ENCODE measurements at places on chromosomes 6 and 20. TPM values are rescaled to one million over a fixed set of nuclear protein-coding genes. Genes with fewer than 3 reads are reported as not detected.

The DNAAF9 gene
- 18.4 TPM for total RNA-seq

The HLA-G gene
- total RNA-seq, result not detected

The KCNK17 gene
- not detected for total RNA-seq

The DOK5 gene
- total RNA-seq, result 2.5 TPM

The PTCRA gene
- total RNA-seq, result not detected

The TFEB gene
- 37.8 TPM for total RNA-seq

The DNAH8 gene
- total RNA-seq, result not detected

The PTGIS gene
- 51.1 TPM for total RNA-seq

DNA sequence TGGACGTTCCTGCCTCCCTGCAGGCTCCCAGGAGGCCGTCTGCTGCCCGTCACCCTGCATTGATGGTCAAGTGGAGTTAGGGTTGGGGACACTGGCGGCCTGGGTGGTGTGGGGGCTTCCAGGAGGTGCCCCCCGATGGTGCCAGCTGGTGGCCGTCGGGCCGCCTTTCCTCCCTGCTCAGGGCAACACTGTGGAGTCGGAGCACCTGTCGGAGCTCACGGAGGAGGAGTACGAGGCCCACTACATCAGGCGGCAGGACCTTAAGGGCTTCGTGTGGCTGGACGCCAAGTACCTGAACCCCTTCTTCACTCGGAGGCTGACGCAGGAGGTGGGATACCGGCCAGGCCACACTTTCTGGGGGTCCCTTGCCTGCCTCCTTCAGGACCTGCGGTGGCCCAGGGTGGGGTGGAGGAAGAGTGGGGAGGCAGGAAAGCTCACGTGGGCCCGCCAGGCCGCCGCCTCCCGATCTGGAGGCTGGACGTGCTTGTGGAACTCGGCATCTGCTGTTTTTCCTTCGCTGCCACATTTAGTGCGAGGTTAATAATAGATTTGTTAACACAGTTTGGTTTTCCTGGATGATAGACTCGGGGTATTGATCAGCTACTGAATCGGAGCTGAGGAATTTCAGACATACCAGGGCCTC, 28.6 kb downstream of the SPATA2 start:
- H3K36me3 ChIP-seq, result peaks cover 31% of the 10 kb centered on the region
- peak overlapping the region; percentile 3 for H3K27ac ChIP-seq
- DNase-seq, result no peak
- H3K4me1 ChIP-seq, result peaks cover 12% of the 10 kb centered on the region

DNA sequence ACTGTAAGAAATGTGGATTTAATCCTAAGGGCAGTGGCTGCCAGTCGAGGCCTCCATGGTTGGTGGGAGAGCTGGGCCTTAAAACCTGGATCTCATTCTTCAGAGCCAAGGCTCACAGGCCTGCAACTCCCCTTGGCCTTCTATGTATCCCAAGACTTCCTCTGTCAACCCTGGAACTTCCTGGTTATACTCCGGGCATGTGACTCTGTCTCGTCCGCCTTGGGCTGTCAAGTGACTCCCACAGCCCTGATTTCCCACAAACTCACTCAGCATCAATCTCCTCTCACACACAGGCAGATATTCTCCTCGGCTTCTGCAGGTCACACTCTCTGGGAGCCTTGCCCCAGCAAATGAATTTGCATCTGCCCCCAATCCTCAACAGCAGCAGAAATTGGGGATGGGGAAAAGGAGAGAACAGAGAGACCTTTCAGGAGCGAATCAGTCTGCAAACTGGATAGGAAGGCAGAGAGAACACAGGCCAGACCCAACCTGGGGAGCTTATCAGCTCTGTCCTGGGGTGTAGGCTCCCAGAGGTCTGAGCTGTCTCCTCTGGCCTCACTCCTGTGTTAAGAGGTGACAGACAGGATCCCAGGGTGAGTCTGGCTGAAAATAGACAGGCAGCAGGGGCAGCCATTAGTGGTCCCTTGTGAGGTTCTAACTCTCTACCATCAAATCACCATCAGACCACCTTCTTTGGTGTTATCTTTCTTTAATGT, 30.4 kb upstream of the PREX1 start:
- DNase-seq, result no peak
- no peak overlapping the region for H3K27ac ChIP-seq
- no peak overlapping the region for H3K4me3 ChIP-seq
- H3K4me1 ChIP-seq, result no peaks in the 10 kb centered on the region

- peaks cover 11% of the 10 kb centered on the region for H3K4me1 ChIP-seq
- no peaks in the 10 kb centered on the region for H3K27me3 ChIP-seq
- no peak overlapping the region for H3K27ac ChIP-seq
- DNase-seq, result peak; percentile 49
- H3K36me3 ChIP-seq, result no peaks in the 10 kb centered on the region
Observed at GRCh38 chr6:170127151-170127550, 163.7 kb downstream of the DLL1 start.

- H3K36me3 ChIP-seq, result no peaks in the 10 kb centered on the region
- H3K27me3 ChIP-seq, result no peaks in the 10 kb centered on the region
- no peak overlapping the region for H3K27ac ChIP-seq
- DNase-seq, result no peak
- H3K4me3 ChIP-seq, result no peak overlapping the region
Observed at GRCh38 chr20:8860011-8860495, 208.8 kb upstream of the PLCB4 start.

DNA sequence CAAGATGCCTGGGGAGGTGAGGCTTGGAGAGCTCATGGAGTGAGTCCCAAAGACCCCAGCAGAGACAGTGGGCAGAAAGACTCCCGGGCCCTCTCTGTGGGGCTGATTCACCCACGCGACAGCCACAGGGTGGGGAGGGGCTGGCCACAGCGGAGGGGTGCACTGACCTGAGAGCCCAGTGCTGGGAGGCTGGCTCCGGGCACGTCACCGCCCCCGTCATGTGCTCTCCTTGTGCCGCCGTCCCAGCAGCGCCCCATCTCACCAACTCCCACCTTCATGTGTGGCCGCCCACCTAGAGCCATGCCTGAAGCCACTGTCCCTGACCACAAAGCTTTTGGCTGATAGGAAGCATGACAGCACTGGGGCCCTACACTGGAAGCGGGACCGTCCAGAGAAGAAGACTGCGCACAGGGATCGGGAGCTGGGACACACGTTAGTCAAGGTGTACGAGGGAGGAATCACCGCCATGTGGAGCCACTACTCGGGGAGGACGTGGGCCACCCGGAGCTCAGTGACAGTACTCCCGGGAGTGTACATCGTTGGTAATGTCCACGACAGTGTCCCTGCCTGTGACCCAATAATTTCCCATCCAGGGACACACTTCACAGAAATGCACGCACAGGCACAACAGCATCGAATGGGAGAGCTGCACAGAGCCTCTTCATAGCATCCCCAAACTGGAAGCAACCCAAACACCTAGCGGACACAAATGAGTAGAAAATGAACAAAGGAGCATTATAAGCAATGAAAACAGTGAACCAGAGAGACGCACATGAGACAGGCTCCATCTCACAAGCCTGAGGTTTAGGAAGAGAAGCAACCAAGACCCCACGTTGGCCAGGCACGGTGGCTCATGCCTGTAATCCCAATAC, 28.4 kb upstream of the FOXC1 start:
- H3K4me1 ChIP-seq, result no peaks in the 10 kb centered on the region
- DNase-seq, result peak; percentile 70
- H3K36me3 ChIP-seq, result no peaks in the 10 kb centered on the region
- H3K27me3 ChIP-seq, result no peaks in the 10 kb centered on the region
- no peak overlapping the region for H3K4me3 ChIP-seq

DNA sequence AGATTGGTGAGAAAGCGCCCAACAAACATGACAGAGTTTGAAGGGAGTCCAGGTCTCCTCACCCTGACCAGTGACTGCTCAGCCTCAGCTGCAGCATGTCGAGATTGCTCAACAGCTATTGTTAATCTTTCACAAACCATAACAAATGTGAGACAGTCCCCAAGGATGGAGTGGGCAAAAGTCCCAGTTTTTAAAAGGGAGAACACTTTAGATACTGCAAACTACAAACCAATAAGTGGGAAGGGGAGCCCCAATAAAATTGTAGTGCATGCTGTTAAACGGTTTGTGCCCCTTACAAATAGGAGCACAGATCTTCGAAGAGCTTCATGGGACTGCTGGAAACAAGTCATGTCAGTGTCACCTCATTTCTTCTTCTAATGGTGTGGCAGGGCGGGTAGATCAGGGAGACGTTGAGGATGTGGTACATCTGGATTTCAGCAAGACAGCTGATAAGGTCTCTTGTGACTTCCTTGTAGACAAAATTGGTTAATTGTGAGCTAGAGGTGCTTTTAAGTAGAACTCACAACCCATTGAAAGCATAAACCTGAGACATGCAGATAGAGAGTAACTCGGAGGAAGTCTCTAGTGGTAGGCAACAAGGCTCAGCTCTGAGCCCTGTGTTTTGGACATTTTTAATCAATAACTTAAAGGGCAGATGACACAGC, 134.0 kb upstream of the ARMC2 start:
- peak overlapping the region; percentile 55 for H3K27ac ChIP-seq
- H3K4me1 ChIP-seq, result peaks cover 34% of the 10 kb centered on the region
- H3K4me3 ChIP-seq, result no peak overlapping the region
- H3K36me3 ChIP-seq, result no peaks in the 10 kb centered on the region
- DNase-seq, result no peak

GRCh38 chr20:4814696-4815252, 93.1 kb downstream of the PRND start:
- H3K27me3 ChIP-seq, result no peaks in the 10 kb centered on the region
- no peak for DNase-seq
- no peaks in the 10 kb centered on the region for H3K36me3 ChIP-seq
- peak overlapping the region; percentile 69 for H3K27ac ChIP-seq

- H3K36me3 ChIP-seq, result no peaks in the 10 kb centered on the region
- DNase-seq, result no peak
- no peaks in the 10 kb centered on the region for H3K27me3 ChIP-seq
- no peak overlapping the region for H3K27ac ChIP-seq
- no peaks in the 10 kb centered on the region for H3K4me1 ChIP-seq
Observed at GRCh38 chr6:63923139-63923739, 287.6 kb downstream of the PHF3 start.

DNA sequence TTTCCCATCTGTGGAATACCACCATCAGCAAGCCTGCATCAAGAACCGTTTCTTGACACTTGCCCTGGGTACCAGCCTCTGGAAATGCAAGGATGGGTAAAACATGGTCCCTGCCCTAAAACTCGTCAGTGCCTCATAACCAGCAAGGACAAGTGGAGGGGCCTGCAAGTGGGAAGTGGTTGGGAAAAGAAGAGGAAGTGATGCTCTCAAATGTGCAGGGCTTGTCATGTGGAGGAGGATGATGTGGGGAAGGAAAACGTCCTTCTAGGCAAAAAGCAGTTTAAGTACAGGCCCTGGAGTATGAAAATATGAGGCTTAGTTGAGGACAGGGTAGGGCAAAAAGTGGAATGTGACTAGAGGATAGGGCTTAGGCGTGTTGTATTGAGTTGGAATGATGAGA, 19.0 kb downstream of the RREB1 start:
- no peak overlapping the region for H3K27ac ChIP-seq
- H3K27me3 ChIP-seq, result no peaks in the 10 kb centered on the region
- no peak for DNase-seq

DNA sequence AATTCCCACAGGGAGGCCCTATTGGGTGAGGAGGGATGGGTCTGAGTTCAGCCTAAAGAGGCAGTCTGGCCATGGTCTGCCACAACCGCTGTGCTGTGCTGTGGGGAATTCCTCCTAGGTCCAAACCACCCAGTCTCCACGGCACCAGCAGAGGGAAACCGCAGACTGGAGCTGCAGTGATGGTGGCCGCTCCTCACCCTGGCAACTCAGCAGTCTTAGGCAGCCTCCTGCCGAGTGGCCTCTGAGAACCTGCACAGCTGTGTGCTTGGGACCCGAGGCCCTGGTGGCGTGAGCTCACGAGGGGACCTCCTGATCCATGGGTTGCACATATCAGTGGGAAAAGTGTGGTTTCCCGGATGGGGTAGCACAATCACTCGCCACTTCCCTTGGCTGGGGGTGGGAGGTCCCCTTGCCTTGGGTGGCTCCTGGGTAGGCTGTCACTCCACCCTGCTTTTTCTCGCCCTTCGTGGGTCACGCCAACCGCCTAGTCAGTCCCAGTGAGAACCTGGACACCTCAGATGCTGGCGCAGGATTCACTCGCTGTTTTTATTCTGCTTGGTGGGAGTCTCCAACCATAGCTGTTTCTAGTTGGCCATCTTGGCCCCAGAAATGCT, 242.2 kb downstream of the CDH26 start:
- H3K36me3 ChIP-seq, result no peaks in the 10 kb centered on the region
- no peak overlapping the region for H3K27ac ChIP-seq

DNA sequence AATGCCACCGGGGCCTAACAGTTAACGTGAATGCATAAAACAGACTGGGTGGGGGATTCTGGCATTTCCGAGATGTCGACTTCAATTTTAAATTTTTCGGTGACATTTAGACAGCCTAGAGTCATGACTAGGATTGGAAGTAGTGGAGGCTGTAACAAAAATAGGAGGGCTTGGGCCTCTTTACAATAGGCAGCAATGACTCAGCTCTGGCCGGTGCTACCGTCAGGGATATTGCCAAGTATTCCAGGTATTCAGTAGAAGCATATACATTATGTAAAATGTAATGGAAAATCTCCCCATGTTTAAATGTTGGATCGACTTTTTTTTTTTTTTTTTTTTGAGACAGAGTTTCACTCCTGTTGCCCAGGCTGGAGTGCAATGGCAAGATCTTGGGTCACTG, 136.2 kb upstream of the STMND1 start:
- H3K27me3 ChIP-seq, result no peaks in the 10 kb centered on the region
- no peak overlapping the region for H3K4me3 ChIP-seq

GRCh38 chr20:32458837-32459220, 100.7 kb downstream of the ASXL1 start:
- no peak overlapping the region for H3K27ac ChIP-seq
- H3K27me3 ChIP-seq, result no peaks in the 10 kb centered on the region
- H3K4me3 ChIP-seq, result no peak overlapping the region
- no peak for DNase-seq
- H3K36me3 ChIP-seq, result peaks cover 3% of the 10 kb centered on the region

DNA sequence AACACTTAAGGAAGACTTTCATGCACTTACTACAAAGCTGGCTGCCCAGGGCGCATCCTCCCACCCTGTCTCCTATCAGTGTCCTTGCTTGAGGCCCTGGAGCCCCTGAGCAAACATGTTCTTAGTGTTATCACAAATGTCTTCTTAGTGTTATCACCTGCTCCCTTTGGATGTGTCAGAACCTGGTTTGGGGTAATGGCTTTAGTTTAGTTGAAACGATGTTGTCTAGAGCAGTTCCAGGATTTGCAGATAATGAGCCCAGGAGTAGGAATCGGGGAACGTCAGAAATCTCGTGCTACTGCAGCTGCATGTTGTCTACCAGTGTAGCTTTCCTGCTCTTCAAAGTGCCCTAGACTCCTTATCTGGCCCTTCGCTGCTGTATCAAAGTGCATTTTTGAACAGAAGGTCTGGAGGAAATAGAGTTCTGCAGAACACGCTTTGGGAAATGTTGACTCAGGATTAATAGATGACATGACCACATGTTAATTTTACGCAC, 69.6 kb downstream of the PHACTR2 start:
- H3K27ac ChIP-seq, result no peak overlapping the region
- no peaks in the 10 kb centered on the region for H3K27me3 ChIP-seq
- DNase-seq, result no peak
- no peaks in the 10 kb centered on the region for H3K36me3 ChIP-seq
- no peak overlapping the region for H3K4me3 ChIP-seq

DNA sequence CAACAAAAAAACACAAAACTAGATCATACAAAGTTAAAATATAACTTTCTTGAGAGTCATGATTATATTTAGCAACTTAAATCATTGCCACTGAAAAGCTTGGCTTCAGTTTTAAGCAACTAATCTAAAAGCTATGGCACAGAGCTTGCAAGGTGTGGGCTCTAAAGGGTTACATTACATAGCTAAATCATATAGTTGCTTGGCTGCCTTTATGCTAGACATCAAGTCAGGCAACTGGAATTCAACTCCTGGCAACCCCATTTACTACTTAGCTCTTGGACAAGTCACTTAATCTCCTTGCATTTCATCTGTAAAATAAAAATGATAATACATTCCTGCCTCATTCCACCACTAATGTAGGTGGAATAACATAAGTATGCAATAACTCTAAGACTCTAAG, 40.9 kb upstream of the GCM1 start:
- DNase-seq, result no peak
- H3K27me3 ChIP-seq, result no peaks in the 10 kb centered on the region
- H3K27ac ChIP-seq, result no peak overlapping the region

Measured in vagina (tissue), 2 donors.